ENCODE measurements at places on chromosomes 13 and 19. TPM values are rescaled to one million over a fixed set of nuclear protein-coding genes. Genes with fewer than 3 reads are reported as not detected.

NDUFA13 gene
- total RNA-seq, result 60.4 TPM

TEX29 gene
- not detected for total RNA-seq

PLPPR2 gene
- total RNA-seq, result 28.2 TPM

ZNF83 gene
- total RNA-seq, result 49.4 TPM

EEF1AKMT1 gene
- 21.2 TPM for total RNA-seq

PLVAP gene
- total RNA-seq, result 0.94 TPM

SACS gene
- total RNA-seq, result 177 TPM

GPC6 gene
- 9.8 TPM for total RNA-seq

SOHLH2 gene
- total RNA-seq, result 0.31 TPM

ABCA7 gene
- total RNA-seq, result 0.78 TPM

NTN5 gene
- not detected for total RNA-seq

DNA sequence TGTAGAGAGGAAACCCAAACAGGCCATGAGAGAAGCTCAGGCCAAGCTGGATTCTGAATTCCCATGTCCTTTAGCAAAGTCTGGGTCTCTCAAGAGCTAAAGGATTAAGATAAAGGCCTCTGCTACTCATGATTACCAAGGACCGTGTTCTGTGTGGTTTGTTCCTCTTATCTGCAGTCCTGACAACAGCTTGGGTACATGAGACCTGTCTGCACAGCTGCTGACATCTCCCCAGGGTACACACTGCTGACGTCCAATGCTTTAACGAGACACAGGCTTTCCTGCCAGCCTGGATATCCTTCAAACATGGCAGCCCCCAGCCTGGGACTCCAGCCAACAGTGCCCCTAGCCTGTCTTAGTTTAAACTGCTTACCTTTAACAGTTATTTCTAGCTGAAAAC lies 211.0 kb downstream of the SLC7A1 start:
- DNase-seq, result no peak

DNA sequence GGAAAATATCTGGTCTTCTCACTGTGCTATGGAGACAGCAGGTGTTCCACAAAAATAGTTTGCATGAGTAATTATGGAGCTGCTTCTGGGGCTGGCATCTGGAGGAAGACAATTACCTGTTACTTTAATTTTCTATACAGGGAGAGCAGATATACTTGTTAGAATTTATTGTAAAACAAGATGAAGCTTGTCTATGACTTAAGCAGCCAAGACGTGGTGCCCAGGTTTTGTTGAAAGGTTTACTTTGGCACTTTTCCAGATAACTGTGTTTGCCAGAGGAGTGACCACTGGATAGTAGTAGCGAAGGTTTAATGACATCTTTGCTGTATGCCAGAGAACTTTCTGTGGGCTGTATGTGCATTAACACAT lies 134.5 kb upstream of the KL start:
- DNase-seq, result no peak

- no peak for DNase-seq
These were observed 1167.3 kb downstream of the UQCRFS1 start for GRCh38 chr19:28045621-28046020.

GRCh38 chr19:482186-483041 lies 13.9 kb upstream of the MADCAM1 start:
- DNase-seq, result no peak

- DNase-seq, result no peak
These were observed 6.4 kb upstream of the ZNF431 start for GRCh38 chr19:21135433-21135832.

DNA sequence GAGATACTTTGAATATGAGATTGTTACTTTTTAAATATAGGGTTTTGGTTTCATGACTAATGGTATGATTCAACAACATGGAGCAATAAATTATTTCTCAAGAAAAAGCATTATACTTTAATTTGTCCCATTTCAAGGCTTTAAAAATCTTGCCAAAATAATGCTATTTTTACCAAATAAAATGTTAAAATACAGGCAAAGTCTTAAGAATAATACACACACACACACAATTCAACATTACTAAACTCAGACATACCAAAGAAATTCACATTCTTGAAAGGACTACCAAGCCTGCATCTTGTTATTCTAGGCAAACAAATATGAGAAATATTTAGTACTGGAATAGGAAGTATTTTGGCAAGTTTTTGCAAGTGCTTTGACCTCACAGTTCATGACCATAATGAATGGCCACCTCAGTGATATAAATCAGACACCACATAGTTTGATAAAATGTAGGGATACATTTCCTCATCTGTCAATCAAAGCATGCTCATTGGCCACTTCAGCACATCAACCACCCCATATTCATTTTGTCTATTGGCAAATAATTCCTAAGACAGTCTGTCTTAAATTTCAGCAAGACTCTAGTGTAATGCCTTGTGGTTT lies 107.2 kb downstream of the NALCN start:
- DNase-seq, result no peak

GRCh38 chr19:42124386-42124901 lies 7.8 kb downstream of the POU2F2 start:
- DNase-seq, result no peak

GRCh38 chr13:53041968-53042516 lies 13.4 kb downstream of the OLFM4 start:
- no peak for DNase-seq

- DNase-seq, result no peak
These were observed 426.2 kb downstream of the PCDH9 start for GRCh38 chr13:66803808-66804456.

GRCh38 chr19:442085-442484 lies 18.7 kb downstream of the SHC2 start:
- DNase-seq, result no peak

DNA sequence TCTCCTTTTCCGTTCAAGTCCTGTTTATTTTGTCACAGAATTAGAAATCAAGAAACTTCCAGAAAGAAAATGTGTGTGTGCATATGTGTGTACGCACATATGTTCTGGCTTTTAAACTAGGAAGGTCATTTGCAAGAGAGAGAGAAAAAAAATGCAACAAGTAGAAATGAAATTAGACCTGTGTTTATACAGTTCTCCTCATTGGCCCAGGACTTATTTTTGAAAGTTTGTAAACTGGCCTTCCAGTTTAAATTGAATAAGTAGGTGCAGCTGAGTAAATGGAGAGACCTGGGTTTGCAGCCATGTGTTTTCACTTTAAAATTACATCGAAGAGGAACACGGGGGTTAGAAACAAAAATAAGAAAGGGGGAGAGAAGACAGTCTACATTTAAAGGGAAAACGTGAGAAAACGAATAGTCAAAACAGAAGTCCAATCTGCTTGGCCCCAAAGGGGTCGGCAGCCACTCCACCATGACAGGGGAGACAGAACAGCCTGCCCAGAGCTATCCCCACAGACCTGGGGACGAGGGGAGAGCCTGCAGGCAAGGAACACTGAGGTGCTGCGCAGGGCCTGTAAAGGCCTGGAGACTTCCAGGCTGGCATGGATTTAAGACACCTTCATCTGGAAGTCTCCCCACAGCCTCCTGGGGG lies 216.8 kb upstream of the MAB21L1 start:
- DNase-seq, result no peak

GRCh38 chr13:44414716-44415115 lies 41.1 kb downstream of the SERP2 start:
- DNase-seq, result no peak

DNA sequence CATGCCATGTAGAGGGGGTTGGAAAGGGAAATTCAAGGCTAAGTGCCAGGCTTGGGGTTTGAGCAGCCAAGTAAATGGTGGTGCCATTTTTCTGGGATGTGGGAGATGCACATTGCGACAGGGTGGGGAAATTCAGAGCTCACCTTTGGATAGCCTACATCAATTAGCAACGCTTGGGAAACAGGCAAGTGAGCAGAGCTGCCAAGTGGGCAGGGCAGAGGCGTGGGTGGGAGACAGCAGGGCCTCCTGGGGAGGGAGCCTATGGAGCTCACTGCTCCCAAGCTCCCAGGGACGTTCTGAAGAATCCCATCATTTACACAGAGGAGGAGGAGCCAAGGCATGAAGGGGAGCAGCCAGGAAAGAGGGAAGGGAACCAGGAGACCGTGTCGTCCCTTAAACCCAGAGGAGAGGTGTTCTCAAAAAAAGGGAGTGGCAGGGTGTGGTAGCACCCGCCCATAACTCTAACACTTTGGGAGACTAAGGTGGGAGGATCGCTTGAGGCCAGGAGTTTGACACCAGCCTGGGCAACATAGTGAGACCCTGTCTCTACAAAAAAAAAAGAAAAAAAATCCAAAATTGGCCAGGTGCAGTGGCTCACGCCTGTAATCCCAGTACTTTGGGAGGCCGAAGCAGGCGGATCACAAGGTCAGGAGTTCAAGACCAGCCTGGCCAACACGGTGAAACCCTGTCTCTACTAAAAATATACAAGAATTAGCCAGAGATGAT lies 11.5 kb upstream of the CCNE1 start:
- no peak for DNase-seq

DNA sequence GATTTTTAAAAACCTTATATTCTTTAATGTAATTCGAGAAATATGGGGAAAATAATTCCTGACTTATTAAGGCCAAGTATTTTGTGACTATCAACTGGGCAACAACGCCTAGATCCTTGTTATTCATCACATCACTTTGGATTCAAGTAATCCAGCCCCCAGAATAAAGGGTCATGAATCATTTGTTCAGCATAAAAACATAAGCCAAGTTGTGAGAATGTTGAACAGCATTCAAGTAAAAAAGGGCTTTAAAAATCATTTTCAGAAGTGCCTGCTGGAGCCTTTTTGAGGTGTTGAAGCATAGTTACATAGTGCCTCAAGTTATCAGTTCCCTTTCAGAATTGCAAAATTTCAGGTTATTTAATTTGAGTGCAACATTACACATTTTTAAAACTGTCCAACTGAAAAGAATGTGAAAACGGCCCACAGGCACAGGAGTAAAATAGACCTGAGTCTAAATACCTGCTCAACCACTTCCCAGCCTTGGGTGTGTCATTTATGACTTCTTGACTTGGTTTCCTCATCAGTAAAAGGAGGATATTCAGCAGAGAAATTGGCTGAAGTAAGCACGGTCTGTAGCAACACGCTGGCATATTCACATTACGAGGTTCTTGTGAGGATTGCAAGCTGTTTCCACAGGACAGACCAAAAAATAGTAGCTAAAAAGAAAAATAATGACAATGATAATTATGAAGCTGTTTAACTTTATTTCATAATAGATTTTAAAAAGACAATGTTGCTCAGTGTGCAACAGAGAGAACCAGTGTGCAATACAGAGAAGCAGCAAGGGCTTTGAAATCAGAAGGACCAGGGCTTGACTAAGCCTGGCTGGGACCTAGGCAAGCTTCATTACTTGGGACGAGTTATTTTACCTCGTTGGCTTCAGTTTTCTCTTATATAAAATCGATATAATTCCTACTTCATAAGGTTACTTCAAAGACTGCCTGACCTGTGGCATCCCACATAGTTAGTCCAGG lies 56.6 kb downstream of the MBNL2 start:
- DNase-seq, result no peak

DNA sequence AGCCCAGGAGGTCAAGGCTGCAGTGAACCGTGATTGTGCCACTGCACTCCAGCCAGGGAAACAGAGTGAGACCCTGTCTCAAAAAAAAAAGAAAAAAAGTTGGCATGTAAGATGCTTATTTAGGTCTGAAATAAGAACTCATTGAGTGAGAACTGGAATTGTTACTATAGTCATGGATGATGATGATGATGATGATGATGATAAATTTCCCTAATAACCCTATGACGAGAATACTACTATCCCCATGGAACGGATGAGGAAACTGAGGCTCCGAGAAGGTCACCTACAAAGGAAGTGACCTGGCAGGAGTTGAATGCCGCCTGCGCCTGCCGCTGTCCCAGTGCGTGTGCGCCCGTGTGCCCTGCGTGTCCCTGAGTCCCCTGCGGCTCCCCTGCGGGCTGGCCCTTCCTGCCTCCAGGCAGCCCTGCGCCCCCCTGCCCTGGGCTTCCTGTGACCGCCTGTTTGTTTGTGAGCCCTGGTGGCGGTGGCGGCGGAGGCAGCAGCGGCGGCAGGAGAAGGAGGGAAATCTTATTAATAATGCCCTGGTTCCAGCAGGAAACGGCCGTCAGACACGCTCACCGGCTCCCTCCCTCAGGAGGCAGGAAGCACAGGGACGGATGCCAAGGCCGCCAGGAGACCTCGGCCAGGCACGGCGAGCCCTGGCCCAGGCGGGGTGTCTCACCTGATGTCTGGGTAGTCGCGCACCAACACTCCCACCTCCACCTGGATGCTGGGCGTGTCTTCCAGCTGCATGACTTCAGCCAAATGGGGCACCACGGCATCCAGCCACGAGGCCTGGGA lies 29.6 kb downstream of the EXOC3L2 start:
- DNase-seq, result no peak

GRCh38 chr13:64429691-64430090 lies 2800.4 kb downstream of the PCDH9 start:
- no peak for DNase-seq

DNA sequence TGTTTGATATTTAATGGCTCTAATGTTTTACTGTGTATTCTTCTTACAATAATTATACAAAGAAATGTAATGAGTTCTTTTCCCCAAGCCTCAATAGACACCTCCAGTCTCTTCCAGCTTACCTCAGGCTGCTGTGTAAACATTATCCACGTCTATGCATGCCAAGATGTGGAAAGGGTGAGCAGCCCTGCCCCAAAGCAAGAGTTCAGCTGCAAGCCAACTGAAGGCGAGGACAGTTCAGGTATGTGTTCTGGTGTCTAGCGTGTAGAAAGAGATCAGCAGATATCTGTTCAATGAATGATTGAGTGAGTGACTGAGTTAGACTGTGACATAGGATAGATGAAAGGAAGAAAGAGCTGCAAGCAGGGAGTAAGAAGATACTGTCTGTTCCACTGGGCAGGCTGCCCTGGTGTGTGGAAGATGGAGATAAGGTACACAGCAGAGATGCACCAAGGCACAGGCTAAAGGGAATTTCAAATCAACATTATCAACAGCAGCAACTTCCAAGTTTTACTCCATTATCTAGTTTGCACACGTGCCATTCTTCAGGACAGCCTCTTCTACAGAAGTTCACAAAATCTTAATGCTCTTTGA lies 66.0 kb downstream of the LATS2 start:
- DNase-seq, result no peak

DNA sequence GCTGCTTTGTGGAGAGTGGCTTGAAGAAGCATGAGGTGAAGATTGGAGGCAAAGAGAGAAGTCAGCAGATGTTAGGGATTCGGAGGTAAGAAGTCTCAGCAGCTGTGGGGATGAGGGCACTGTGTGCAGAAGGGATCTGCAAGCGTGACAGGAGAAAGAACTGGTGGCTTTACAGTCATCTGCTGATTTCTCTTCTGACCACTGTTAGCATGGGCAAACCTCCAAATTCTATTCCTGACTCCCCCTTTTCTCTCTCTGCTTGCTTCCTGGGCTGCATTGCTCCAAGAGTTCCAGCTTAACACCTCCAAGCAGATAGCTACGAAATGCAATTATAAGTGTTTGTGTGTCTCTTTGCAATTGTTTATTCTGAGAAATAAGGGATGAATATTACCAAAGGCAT lies 159.6 kb downstream of the GGACT start:
- no peak for DNase-seq

All from occipital lobe (tissue), 3 donors.